SK-N-MC (cell line): ENCODE measurements at places on chromosomes 16 and 17.

- DNase-seq: no peak
These were observed 408.4 kb downstream of the ZFHX3 start for GRCh38 chr16:72639494-72639893.

DNA sequence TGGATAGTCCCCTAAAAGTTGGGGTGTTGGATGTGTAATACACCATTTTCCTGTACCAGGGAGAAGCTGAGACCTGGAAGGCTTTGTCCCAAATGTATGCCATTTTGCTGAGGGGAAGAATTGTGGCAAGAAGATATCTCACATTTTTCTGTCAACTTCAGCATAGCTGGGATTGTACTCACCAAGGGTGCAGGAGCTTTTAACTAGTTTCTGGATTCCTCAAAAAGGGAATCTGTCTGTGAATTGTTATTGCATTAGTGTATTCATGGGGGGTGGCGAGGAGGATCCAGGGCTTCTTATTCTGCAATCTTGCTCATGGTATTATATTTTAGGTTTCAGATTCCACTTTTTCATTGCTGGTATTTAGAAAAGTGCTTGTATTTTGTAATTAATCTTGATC lies 208.2 kb upstream of the MYOCD start:
- DNase-seq: no peak

DNA sequence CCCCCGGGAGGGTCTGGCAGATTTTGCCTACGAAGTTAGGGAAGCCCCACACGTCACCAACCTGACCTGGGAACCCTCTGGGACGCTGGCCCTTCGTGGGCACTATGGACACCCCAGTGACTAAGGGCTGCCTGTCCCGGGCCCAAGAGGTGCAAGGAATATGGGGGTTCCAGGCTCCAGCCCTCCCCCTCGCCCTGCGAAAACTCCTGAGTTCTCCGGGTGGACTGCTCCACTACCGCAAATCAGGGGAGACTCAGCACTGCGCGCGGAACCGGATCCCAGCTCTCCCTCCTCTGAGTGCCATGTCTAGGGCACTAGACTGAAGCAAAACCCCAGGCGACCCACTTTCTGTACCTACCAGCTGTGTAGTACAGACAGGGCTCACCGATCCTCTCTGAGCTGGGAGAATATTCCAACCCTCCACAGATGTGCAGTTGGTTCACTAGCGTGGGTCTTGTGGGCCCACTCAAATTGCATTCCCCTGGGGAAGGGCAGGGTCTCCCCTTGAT lies at the start of gene ARL5C:
Gene ARL5C, minus strand, starts transcription at position 321 of the 509 bp plus-strand sequence. CDS start 401 bp downstream, outside the sequence.
- DNase-seq: no peak

- DNase-seq: no peak
These were observed 199.4 kb downstream of the AATF start for GRCh38 chr17:37148156-37148555.

DNA sequence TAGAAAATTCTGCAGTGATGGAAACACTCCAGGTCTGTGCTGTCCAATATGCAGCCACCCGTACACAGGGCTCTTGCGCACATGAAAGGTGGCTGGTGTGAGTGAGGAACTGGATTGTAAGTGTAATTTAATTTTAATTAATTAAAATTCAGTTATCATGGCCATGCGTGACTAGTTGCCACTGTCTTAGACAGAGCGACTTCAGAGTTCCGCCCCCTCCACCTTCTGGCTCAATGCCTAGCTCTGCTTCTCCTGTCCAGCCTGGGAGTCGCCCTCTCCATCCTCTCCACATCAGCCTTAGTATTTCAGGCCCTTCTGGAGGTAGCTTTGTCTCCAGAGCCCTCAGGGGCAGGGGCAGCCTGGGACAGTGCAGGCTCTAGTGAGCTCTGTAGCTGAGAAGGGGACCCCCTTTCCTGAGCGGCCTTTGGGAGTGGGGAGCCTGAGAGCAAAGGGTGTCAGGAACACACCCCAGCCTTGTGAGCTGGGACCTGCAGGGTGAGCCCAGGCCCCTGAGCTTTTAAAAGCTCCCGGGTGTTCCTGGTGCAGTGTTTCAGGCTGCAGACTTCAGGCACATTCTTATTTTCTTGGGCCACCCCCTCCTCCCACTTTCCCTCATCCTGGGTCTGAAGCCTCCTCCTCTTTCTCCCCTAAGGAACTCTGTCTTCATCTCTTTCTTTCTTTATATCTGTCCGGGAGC lies 99.4 kb downstream of the IRF8 start:
- no peak for DNase-seq

DNA sequence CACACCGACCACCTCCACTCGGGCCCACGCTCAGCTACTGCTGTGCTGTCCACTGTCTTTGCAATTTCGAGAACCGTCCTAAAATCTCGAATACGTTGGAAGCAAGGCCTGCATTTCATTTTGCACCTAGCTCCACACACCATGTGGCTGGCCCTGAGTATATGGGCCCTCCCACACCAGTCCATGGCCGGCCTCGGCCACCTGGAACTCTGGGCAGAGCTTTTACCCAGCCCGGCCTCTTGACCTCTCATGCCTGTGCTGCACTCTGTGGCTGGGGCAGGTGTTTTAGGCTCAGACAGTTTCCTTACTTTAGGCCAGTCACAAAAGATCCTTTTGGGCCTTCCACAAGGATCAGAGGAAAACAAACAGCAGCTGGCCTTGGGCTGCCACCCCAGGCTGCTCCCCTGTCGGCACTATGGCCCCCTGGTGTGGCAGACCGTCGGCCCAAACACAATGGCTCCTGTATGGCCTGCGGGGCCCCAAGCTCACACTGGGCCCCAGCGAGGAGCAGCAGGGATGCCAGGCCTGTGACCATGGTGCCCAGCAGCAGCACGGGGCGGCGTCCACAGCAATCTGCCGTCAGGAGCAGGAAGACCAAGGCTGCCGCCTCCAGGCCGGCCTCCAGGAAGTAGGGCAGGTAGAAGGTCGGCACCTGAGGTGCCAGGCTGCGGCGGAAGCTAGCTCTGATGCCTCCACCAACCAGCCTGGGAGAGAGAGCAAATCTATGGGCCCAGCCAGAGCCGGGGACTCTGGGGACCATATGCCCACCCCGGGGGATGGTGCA lies 2.5 kb downstream of the SLC22A31 start:
- DNase-seq: no peak

DNA sequence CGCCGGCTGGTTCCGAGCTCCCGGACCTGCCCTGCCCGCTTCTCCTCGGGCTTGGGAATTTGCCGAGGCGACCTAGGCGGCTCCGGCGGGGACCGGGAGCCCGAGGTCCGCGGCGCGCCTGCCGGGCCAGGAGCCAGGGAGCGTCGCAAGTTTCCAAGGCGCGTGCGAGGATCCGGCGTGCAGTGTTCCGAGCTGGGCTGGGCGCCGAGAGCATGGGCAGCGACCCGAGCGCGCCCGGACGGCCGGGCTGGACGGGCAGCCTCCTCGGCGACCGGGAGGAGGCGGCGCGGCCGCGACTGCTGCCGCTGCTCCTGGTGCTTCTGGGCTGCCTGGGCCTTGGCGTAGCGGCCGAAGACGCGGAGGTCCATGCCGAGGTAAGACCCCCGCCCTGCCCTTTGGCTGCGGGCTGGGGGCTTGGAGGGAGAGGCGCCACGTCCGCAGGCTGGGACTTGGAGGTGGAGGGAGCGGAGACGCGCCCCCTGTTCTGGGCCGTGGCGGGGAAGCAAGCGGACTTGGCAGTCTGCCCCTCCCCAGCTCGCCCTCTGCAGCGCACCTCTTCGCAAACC lies 668 bp downstream of the MMP15 start:
- no peak for DNase-seq

- no peak for DNase-seq
These were observed 41.9 kb upstream of the CHMP6 start for GRCh38 chr17:80949451-80950421.

- DNase-seq: no peak
These were observed 29.2 kb upstream of the PHB1 start for GRCh38 chr17:49443862-49444261.

GRCh38 chr16:17836868-17837602 lies 366.3 kb upstream of the XYLT1 start:
- DNase-seq: no peak

DNA sequence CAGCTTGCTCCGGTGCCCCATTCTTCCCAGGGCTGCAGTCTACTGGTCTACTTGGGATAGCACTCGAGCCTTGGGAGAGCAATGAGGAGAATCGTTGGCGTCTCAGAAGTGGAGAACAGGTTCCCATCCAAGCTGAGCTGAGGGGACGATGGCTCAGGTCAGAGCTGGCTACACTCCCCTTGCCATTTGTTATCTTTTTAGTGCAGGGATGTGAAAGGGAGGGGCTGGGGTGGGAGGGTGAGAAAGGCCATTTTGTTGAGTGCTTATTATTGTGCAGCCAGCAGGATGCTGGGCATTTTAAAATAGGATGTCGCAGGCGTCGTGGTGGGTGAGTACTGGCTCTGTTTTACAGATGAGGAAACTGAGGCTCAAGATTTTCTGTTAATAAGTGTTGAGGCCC lies 410.8 kb downstream of the SNX29 start:
- no peak for DNase-seq

- no peak for DNase-seq
These were observed 34.3 kb downstream of the PITPNC1 start for GRCh38 chr17:67411397-67411796.

DNA sequence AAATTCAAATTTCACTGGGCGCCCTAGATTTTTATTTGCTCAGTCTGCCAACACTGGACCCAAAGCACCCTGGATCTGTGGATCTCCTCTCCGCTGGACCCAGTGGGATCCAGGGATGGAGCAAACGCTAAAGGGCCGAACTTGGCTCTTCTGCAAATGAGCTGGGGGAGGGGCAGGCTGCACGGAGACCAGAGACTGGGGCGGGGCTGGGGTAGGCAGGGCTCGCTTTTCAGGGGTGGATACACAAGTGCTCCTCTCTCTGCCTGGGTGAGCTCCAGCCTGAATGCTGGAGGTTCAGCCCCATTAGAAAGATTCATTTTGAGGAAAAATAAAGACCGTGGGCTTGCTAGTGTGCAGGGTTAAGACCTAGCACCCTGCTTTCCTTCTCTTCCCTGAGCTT lies 8.9 kb downstream of the CBX4 start:
- no peak for DNase-seq

GRCh38 chr17:27513849-27514248 lies 57.6 kb downstream of the KSR1 start:
- DNase-seq: no peak

- no peak for DNase-seq
These were observed 1.8 kb downstream of the ITGAX start for GRCh38 chr16:31356566-31357323.

GRCh38 chr17:11871773-11872172 lies 125.5 kb downstream of the ZNF18 start:
- DNase-seq: no peak

GRCh38 chr17:10166176-10166935 lies 32.0 kb downstream of the GAS7 start:
- no peak for DNase-seq

GRCh38 chr17:77478281-77478680 lies 337.5 kb downstream of the SEC14L1 start:
- no peak for DNase-seq

GRCh38 chr17:39360537-39360936 lies 40.9 kb downstream of the FBXL20 start:
- no peak for DNase-seq

- no peak for DNase-seq
These were observed 210.2 kb downstream of the RPTOR start for GRCh38 chr17:80754846-80755245.

GRCh38 chr16:80273635-80274538 lies 266.9 kb upstream of the DYNLRB2 start:
- DNase-seq: no peak

DNA sequence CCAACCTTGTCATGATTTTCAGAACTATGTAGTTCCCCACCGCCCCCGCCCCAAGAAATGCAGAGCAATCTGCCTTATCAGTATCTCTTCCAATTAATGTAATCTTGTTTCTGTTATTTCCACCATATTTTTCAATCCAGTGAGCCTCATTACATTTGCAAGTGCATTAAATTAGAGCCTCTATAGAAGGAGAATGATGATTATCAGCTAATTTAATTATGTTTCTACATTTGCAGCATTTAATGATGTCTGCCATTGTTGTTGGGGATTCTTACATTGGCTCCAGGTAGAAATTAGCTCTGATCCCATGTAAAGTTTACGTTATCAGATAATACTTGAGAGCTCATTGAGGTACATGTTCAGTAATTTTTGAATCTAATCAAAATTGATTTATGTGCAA lies 707.0 kb upstream of the RBFOX1 start:
- no peak for DNase-seq

GRCh38 chr17:11948789-11949188 lies 48.5 kb downstream of the ZNF18 start:
- no peak for DNase-seq

- DNase-seq: no peak
These were observed 4.5 kb upstream of the BRCA1 start for GRCh38 chr17:43129671-43130010.

GRCh38 chr17:50799582-50799981 lies 32.3 kb upstream of the ANKRD40CL start:
- no peak for DNase-seq

- no peak for DNase-seq
These were observed 157.4 kb upstream of the CHMP6 start for GRCh38 chr17:80833952-80834892.
